NCI-H226 (cell line): ENCODE measurements at places on chromosomes 13 and 19.

DNA sequence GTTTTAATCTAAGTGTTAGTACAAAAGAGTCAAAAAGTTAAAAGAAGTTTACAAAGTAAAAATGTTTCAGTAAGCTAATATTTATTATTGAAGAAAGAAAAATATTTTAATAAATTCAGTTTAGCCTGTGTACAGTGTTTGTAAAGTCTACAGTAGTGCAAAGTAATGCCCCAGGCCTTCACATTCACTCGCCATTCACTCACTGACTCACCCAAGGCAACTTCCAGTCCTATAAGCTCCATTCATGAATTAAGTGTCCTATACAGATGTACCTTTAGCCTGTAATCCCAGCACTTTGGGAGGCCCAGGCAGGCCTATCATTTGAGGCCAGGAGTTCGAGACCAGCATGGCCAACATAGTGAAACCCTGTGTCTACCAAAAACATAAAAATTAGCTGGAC lies 24.1 kb upstream of the AKAP11 start:
- peak; percentile 29 for DNase-seq

DNA sequence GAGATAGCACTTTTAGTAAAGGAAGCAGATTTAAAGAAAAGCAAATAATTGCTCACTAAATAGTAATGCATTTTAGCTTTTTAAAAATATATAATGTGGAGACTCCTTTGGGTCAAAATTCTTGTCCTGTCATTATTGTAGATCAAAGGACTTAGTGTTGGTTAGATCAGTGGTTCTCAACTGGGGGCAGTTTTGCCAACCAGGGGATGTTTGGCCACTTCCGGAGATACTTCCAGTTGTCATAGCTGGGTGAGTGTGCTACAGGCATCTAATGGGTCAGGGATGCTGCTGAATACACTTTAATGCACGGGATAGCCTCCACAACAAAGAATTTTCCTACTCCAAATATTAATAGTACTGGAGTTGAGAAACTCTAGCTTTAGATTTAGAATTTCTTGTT lies 126.8 kb downstream of the LMO7 start:
- DNase-seq: no peak

GRCh38 chr13:91346062-91346461 lies 1.4 kb upstream of the MIR17HG start:
- DNase-seq: no peak

DNA sequence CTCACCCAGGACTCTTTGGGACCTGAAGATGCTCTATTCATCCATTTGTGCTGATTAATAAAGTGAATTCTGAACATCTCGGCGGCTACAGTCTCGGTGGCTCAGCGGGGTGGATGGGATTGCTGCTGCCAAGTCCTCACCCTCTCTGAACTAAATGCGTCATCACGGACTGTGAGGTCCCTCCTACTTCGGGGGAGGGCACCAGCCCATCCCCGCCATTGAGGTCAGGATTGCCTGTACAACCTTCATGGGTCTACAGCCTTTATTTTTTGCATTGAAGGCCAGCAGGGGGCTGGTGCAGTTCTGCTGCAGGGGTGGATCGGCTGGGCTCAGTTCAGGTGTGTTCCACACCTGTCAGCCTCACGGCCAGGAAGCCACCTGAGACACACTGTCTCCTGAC lies 181.8 kb downstream of the COL4A1 start:
- DNase-seq: no peak

GRCh38 chr13:91601273-91601672 lies 202.9 kb downstream of the GPC5 start:
- no peak for DNase-seq

GRCh38 chr13:114119196-114119595 lies 13.2 kb downstream of the RASA3 start:
- peak; percentile 91 for DNase-seq

DNA sequence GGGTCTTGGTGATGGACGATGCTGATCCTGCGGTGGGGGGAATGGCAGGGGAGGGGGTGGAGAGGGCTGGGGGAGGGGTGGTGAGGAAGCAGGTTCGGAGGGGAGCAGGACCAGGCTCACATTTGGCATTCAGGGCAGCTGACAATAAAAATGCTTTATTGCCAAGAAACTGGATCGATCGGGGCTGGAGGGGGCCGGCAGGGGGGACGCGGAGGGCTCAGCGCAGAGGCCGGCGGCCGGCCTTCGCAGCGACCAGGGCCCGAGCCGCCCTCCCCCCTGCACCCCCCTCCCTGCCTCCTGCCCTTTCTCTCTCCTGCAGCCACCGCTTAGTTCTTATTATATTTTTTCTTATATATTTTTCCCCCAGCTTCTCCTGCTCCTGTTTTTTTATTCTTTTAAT lies 18.1 kb upstream of the POU2F2 start:
- DNase-seq: no peak

GRCh38 chr19:2627319-2627829 lies 75.1 kb downstream of the GNG7 start:
- peak; percentile 97 for DNase-seq

DNA sequence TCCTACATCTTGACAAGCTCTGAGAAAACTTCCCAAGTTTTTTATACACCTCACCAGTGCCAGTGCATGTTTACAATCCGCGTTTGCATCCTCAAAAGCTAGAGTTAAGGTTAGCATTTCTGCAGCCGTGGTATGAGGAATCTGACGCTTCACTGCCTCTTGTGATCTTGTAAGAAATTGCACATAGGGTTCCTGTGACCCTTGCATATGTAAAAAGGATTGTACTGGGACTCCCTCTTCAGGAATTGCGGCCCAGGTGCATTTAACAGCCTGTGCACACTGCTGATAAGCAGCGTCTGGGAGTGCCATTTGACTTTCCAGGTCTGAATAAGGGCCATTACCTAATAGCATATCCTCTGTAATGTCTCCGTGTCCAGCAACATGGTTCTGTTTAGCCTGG lies 15.3 kb downstream of the FPR3 start:
- no peak for DNase-seq

DNA sequence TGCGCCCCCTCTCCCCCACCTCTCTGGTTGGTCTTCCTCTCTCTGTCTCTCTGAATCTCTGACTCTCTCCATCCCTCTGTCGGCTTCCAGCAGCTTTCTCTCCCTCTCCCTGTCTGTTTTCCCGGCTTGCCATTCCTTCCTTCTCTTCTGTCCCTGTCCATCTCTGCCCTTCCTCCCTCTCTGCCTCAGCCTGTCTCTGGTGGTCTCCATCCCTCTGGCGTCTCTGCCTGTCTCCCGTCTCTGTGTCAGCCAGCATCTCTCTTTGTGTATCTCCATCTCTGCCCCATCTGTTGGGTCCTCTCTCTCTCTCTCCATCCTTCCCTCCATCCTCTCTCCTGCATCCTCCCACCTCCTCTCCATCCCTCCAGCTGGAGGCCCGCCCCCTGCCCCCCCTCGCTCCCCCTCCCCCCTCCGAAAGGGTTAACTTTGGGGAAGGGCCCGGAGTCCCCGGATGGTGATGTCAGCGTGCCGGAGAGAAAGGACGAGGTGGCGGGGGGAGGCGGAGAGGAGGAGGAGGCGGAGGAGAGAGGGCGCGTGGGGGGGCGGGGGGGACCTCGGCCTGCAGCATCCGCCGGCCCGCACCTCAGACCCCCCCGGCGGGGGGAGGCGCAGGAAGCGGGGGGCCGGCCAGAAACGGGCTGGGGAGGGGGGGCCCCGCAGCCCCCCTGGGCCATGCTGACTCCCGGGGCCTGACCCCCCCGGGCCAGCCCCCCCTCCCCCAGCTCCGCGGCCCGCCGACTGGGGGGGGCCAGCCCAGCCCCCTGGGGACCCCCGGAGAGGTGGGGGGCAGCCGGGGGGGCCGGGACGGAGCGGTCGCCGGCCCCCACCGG lies at the start of gene BRSK1:
Gene BRSK1 (plus strand): TSS at position 450 of the 830 bp plus-strand sequence. CDS start 446 bp downstream, outside the sequence.
- DNase-seq: no peak

- DNase-seq: no peak
Observed at GRCh38 chr13:72698164-72698563, 29.3 kb downstream of the MZT1 start.

- peak; percentile 63 for DNase-seq
Observed at GRCh38 chr19:54518844-54519243, 16.2 kb downstream of the LAIR2 start.

DNA sequence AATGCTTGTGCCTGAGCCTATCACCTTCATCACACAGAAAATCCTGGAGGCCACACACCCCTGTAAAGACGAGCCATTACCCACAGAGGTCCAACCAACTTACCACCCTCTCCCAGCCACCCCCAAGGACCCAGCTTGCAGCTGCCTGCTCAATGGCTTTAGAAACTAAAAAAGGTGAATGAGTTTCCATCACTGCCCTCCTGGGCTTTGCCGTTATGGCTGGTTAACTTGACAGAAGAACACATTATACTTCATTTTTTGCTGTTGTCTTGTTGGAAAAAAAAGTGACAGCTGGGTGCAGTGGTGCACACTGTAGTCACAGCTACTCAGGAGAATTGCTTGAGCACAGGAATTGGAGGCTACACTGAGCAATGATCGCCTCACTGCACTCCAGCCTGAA lies 17.4 kb upstream of the FEM1A start:
- no peak for DNase-seq

- DNase-seq: peak; percentile 52
Observed at GRCh38 chr13:78137404-78138142, 218.9 kb upstream of the EDNRB start.

GRCh38 chr13:104111031-104111430 lies 1044.8 kb upstream of the SLC10A2 start:
- DNase-seq: no peak

GRCh38 chr13:34941835-34942731 lies at the start of gene NBEA:
Gene NBEA, plus strand, starts transcription at chr13:34942270. Its CDS starts 551 bp downstream, at chr13:34942821.
- DNase-seq: peak; percentile 25

GRCh38 chr19:31364963-31365362 lies 15.7 kb upstream of the TSHZ3 start:
- DNase-seq: no peak

GRCh38 chr19:49843265-49843664 lies 7.7 kb upstream of the PTOV1 start:
- no peak for DNase-seq

GRCh38 chr13:27374650-27375049 lies 49.8 kb upstream of the GTF3A start:
- DNase-seq: peak; percentile 46

DNA sequence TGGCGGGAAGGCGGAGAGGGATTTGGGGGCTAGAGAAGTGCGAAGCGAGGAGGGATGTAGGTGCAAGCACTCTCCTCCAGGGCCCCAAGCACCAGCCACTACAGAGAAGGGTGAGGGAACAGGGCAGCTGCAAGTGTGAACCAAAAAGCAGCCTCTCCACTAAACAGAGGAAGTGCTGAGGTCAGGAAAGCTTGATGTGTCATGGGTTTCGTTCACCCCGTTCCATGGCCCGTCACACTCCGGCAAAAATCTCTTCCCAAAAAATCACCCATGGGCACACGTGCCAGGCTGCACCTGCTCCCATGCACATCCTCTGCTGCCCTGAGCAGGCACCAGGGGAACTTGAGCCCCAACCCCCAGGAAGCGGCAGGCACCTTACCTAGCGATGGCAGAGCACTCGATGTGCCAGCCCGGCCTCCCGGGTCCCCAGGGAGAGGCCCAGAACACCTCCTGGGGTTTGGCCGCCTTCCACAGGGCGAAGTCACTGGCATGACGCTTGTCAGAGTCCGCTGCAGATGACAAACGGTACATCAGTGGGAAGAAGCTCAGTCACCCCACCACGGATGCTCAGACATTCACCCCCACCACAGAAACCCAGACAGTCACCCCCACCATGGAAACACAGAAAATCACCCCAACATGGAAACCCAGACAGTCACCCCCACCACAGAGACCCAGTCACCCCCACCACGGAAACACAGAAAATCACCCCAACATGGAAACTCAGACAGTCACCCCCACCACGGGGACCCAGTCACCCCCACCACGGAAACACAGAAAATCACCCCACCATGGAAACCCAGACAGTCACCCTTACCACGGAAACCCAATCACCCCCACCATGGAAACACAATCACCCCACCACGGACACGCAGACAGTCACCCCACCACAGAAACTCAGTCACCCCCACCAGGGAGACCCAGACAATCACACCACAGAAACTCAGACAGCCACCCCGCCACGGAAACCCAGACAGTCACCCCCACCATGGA lies 29.0 kb downstream of the CARS2 start:
- no peak for DNase-seq

DNA sequence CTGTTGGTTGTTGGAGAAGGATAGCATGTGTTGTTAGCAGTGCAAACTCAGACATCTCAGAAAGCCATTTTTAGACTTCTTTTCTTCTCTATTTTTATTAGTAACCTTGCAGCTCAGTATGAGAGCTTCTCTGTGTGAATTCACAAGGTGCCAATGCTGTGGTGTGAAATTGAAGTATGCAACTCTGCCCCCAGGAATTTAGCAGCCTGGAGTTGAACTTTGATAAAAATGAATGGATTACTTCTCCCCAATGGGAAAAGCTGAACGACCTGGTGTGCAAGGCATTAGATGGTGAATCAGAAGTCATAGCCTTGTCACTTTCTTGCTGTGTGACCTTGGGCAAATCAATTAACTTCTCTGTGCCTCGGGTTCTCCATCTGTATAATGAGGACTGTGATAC lies 512.3 kb upstream of the PCDH9 start:
- DNase-seq: no peak

- DNase-seq: no peak
Observed at GRCh38 chr13:44414716-44415115, 41.1 kb downstream of the SERP2 start.

- DNase-seq: peak; percentile 88
Observed at GRCh38 chr13:91369441-91369831, 21.9 kb downstream of the MIR17HG start.

- DNase-seq: no peak
Observed at GRCh38 chr13:101481421-101481820, 28.9 kb downstream of the ITGBL1 start.

DNA sequence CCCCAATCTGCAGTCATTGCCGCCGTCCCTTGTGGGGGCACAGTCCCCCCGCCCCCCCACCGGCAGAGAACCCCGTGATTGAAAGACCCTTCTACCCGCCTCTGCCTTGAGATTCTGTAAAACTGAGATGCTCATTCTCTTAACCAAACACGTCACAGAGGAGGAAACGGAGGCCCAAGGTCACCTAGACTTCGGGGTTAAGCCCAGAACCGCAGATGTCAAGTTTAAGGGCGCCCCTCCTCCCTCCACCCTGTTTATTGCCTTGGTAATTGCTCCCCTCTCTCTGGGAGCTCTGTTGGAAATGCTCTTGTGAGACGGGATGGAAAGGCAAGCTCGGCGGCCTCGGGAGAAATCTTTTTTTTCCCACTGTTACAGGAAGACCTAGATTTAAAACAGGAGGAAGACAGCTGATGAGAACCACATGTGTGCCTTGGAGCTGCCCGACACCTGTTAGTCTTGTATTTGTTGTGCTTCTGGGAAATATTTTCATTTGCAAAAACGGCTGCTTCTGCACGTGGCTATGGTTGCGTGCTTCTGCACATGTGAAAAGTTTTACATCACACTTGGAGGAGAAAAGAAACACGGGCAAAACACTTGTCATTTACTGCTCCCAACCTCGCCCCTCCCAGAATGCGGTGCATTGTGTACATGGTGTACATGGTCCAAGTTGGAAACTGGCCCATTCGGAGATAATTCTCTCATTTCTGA lies 1.1 kb upstream of the MED26 start:
- no peak for DNase-seq

DNA sequence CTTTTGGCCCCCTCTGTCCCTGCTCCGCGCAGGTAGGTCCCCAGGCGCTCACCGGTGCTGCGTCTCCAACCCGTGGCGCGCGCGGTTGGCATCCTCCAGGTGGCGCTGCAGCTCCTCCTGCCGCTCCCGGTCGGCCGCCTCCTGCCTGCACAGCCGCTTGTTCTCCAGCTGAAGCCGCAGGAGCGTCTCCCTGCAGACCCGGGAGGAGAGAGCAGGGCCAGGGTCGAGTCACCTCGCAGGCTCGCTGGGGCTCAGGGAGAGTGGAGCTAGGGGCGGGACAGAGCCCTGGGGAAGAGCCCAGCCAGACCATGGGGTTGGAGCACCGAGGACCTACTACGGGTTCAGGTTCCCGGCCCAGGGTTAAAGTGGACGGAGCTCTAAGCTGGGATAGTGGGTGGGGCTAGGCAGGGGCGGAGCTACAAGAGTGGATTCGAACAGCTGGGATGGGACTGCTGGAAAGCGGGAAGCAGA lies 9.3 kb downstream of the HOOK2 start:
- peak; percentile 35 for DNase-seq
